MCF 10A (cell line): ENCODE measurements at places on chromosomes 5 and 9.

GRCh38 chr9:113585085-113585442 is 121.5 kb downstream of the RGS3 start:
- no peak for DNase-seq

DNA sequence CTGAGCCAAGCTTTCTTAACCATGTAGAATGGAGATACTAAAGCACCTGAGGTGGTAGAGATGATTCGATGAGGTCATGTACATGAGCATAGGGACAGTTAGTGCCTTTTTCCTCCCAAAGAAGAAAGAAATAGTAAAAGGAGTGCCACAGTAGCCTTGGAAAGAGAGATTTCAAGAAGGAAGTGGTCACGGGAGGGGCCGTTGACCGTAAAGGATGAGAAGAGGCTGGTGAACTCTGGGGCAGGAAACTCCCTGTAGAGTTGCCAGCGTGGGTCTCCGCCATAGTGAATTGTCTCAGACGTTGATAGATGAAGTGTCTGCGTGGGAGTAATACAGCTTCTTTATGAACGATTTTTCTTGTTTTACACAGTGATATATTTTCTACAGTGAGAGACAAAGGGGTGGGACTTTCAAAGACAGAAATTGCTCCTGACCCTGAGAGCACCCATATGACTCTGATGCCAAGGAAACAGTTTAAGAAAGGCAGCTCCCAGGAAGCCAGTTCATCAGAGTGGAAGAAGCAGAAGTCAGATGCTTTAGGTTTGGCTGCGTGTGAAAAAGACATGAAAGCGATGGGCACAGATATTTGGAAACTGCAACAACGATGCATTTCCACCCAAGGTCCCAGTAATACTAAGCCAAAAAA is 41.3 kb downstream of the UGCG start:
- no peak for DNase-seq

GRCh38 chr9:136054146-136054545 is 40.9 kb downstream of the NACC2 start:
- DNase-seq: no peak

DNA sequence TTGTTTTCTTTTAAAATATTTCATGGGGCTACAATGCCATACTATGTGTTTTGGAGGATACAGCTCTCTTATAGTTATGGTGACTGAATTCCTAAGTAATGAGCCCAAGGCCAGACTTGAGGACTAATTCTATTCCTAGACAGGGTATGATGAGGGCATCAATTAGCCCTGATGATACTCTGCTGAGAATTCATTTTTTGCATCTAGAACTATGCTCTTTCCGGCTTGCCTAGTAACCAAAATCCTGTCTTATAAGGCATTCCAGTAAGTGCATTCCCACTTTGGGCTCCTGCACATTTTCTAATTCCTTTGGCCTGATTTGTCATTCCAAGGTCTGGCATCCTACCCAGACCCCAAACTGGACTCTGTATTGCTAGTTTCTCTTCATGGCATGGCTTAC is 62.4 kb downstream of the MAT2B start:
- no peak for DNase-seq

GRCh38 chr9:35481347-35481975 is 8.4 kb upstream of the RUSC2 start:
- DNase-seq: peak; percentile 85

- DNase-seq: no peak
Observed at GRCh38 chr5:133707629-133708028, 95.3 kb upstream of the FSTL4 start.

- DNase-seq: peak; percentile 55
Observed at GRCh38 chr5:40221796-40222195, 457.9 kb upstream of the PTGER4 start.

GRCh38 chr5:159951387-159951786 is 35.1 kb downstream of the ADRA1B start:
- DNase-seq: no peak

DNA sequence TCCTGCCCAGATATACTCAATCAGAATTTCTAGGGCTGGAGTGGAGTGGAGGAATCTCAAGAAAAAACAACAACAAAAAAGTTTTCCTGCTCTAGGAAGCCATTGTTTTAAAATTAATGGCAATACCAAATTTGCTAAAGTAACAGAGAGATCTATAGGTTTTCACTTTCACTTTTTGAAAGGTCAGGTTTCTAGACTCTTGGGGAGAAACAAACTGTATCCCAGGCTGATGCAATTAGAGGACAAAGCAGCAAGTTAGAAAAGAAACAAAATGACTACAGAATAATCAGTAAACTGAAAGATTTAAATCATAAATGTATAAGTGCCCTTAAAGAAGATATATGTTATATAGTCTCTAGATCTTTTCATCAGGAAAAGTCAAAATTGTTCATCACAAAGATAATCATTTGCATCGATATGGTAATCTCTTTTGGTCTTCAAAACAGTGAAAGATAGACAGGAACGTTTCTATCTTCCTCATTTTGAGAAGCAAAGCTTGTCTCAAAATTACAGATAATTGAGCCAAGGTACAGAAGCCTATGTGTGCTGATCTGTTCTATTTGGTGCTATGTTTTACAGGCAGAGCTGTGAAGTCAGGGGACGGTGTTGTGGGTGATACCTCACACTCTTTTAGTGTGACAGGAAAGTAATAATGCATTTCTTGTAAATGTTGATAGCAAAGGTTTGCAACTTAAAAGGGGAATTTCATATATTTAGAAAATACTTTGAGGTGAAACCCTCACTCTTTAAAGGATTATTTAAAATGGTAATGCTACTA is 1746.6 kb upstream of the C9orf72 start:
- DNase-seq: peak; percentile 1

- peak; percentile 23 for DNase-seq
Observed at GRCh38 chr9:88011005-88011766, 36.9 kb upstream of the CDK20 start.

DNA sequence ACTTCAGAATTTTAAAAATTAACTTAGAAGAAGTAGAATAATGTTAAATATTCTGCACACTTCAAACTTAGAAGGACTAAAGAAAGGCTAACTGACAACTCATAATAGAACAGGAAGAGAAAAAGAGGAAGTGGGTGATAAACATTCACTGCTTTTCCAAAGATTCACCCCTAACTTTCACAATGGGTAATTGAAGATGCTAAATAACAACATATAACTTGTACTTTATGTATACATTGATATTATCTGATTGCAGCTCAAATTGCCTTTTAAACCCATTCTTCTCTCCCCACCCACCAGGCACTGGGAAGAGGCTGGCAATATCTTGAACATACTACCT is 376.6 kb downstream of the EFNA5 start:
- DNase-seq: no peak

- no peak for DNase-seq
Observed at GRCh38 chr5:7422316-7423106, 26.6 kb downstream of the ADCY2 start.

- no peak for DNase-seq
Observed at GRCh38 chr5:90876366-90876765, 317.8 kb downstream of the ADGRV1 start.
